ENCODE measurements at places on chromosomes 2 and 18.

DNA sequence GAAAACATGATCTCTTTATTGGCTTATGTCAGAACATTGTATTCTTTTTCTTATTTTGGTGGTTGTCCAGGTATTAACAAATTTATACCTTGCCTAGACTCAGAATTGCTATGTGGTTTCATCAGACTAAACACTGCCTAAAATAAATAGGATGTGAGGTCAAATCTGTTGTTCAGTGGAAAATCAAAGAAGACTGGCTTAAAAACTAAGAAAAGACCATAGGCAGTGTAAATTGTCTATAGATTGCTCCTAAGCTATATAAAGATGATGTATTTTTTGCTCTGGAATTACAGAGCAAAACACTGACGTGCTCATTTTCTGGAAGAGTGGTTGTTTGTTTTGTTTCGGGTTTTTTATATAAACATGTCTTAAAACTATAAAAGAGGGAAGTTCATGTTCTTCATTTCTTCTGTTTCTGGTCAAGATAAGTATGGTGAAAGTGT is 266.0 kb downstream of the ALPK2 start:
- no peak for DNase-seq

GRCh38 chr2:105962221-105962620 is 217.5 kb downstream of the NCK2 start:
- DNase-seq: no peak

- DNase-seq: no peak
Measured at GRCh38 chr2:233448575-233448974, 94.3 kb downstream of the DGKD start.

- no peak for DNase-seq
Measured at GRCh38 chr2:227125506-227125905, 38.5 kb downstream of the COL4A4 start.

DNA sequence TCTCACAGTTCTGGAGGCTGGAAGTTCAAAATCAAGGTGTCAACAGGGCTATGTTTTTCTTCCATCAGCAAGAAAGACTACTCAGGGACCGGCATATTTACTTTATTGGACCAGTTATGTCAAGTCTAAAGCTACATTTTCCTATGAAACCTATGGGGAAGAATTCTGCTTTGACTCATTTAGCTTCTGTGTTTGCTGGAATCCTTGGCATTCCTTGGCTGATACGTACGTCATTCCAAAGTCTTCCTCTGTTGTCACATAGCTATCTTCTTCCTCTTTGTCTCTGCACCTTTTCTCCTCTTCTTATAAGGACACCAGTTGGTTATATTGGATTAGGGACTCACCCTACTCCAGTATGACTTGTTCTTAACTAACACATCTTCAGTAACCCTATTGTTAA is 137.4 kb upstream of the FBXO11 start:
- no peak for DNase-seq

All from large intestine (tissue), 12 donors.